Right renal pelvis (tissue), 4 donors: ENCODE measurements at places on chromosomes 2 and 18.

GRCh38 chr2:234968631-234969305 lies 17.0 kb downstream of the SH3BP4 start:
- no peak for DNase-seq

DNA sequence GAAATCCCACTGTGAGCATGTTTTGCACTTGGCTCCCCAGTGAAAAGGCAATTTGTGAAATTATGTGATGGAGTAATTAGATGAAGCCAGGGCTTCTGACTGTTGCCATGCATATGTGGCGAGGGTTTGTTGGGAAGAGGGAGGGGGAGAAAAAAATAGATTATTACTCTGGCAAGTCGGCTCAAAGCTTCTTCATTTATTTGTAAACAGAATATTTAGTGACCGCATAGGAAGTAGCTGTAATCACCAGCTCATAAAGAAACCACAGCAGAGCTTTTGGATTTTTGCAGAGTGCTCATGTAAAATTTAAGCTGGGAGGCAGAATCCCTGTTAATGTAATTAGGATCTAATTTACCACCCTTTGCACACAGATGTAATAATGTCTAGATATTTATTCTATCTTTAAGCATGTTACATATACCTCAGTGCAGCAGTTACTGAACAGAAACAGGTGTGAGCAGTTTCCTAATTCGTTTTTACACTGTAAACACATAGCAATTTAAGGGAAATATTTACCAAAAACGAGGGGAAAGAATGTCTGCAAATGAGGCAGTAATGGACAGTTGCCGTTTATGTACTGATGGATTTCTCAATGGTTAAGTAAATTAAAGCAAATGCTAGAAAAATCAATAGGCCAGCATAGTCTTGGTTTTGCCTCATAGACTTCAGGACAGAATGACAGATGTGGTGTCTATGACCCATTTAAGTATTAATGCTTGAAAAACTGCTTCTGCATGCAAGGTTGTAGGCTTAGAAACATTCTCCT lies 87.9 kb downstream of the MEIS1 start:
- DNase-seq, result no peak

DNA sequence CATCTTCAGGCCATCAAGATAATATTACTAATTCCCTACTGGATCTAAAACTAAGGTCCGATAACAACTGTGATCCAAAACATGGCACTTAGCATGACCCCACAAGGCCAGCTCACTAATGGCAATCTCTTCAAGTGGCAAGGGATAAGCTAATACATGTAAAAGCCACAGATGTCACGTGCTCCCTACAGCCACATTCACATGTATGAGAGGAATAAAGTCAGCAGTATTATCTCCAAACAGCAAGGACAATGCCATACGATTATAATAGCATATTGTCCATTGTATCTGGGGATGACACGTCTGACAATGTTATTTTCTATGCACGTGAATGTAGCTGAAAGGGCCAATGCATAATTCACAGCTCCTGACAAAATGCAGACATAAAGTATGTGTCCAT lies 56.0 kb downstream of the KLF7 start:
- DNase-seq, result no peak

DNA sequence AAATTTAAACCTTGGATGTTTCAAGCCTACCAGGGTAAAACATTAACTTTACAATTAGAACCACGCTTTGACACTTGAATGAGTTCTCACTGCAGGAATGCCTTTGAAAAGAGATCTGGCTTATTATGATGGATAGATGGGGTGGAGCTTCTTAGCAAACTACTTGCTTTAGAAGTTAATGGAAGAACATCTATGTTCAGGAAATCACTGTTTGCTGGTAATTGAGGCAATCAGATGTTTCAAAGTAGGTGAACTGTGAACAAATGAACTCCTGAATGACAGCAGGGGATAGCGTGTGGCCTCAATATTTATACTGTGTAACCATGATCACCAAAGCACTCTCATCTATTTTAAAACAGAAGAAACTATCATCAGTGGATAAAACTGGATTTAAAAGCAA lies 383.6 kb downstream of the PIK3C3 start:
- DNase-seq, result peak; percentile 3

- DNase-seq, result no peak
Observed at GRCh38 chr2:148483665-148484064, 160.9 kb upstream of the EPC2 start.

GRCh38 chr2:101520246-101520645 lies 45.3 kb upstream of the RFX8 start:
- DNase-seq, result no peak

- DNase-seq, result no peak
Observed at GRCh38 chr2:141464995-141465394, 665.8 kb downstream of the LRP1B start.

GRCh38 chr18:76977108-76977621 lies 154.8 kb downstream of the ZNF236 start:
- no peak for DNase-seq

DNA sequence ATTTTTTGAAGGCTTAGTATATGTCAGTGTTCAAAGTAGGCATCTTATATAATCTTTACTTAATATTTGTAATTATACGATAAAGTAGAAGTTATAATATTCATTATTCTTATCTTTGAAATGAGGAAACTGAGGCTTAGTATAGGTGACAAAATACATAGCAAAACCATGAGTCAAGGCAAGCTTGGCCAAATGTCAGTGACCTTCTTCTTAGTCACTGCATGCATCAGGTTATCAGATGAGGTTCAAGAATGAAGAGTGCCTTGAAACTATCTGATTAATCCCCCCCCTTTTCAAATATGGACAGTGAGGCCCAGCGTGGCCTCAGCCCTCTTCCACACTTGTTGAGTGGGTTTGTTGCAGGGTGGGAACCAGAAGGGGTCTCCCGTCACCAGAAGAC lies 59.3 kb downstream of the PMAIP1 start:
- no peak for DNase-seq

GRCh38 chr2:101577173-101577572 lies 102.3 kb upstream of the RFX8 start:
- no peak for DNase-seq

- DNase-seq, result no peak
Observed at GRCh38 chr2:238905644-238906043, 57.8 kb downstream of the TWIST2 start.

- no peak for DNase-seq
Observed at GRCh38 chr2:154591294-154591820, 107.1 kb upstream of the KCNJ3 start.

DNA sequence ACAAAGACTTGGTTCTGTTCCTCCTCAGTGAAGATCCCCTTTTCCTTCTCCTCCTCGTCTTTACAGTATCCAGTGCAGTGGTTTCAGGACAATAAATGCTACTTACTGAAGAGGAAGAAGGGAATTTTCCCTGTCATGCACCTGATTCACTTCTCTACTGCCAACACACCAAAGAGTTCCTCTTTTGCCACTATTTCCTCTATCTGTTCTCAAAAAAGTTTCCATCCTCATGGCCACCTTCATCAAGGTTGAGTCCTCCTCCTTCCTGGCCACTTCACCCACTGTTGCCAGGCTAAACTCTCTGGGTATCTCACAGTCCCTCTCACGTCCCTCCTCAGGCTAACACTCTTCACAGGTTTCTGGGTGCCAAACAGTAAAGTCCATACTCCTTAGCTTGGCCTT lies 41.7 kb downstream of the PLEKHM3 start:
- no peak for DNase-seq

DNA sequence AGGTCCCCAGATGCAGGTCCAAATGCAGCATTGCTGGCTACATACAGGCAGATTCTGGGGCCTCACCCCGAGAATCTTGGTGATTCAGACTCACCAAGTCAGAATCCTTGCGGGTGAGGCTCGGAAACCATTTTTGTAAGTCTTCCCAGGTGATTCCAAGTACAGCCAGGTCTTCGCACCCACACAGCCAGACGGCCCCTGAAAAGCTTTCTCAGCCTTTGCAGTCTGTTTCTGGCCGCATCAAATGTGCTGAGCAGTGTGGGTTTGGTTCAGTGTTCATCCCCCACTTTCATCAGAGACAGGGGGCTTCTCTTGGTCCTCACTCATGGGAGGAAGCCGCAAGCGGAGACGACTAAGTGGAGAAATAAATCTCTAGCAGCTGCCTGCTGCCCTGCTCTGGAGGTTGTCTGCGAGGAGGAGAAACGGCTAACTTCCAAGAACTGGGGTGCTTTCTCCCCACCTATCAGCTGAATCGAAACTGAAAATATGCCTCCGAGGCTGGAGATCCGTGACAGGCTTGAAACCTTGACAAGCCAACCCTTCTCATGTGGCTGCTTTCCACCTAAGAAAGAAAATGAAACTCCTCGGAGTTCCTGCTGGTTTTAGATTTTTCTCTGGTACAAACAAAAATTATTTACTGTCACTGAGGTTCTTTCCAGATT lies 8.9 kb upstream of the TMEM185B start:
- no peak for DNase-seq
